ENCODE measurements at places on chromosomes 2 and 18. TPM values are rescaled to one million over a fixed set of nuclear protein-coding genes. Genes with fewer than 3 reads are reported as not detected.

ANKRD30BL gene
- 0.16 TPM for total RNA-seq

SCN9A gene
- total RNA-seq: 14.0 TPM

SERPINB4 gene
- total RNA-seq: not detected

ZFP36L2 gene
- total RNA-seq: 50.4 TPM

CRYBA2 gene
- total RNA-seq: not detected

KLHL41 gene
- 2.1 TPM for total RNA-seq

SLC11A1 gene
- total RNA-seq: 0.09 TPM

DNAH6 gene
- total RNA-seq: 0.49 TPM

UNC50 gene
- total RNA-seq: 49.6 TPM

DSEL gene
- 108 TPM for total RNA-seq

PLCL1 gene
- 12.4 TPM for total RNA-seq

SH3RF3 gene
- total RNA-seq: 8.4 TPM

NOP58 gene
- 71.4 TPM for total RNA-seq

HOXD13 gene
- total RNA-seq: not detected

DPP4 gene
- 203 TPM for total RNA-seq

CELF4 gene
- total RNA-seq: not detected

CCDC148 gene
- 9.1 TPM for total RNA-seq

Measured in fibroblast of the aortic adventitia (primary cell).